ENCODE measurements at places on chromosomes 2 and 18.

GRCh38 chr2:149027590-149028250 is 10.8 kb upstream of the LYPD6B start:
- DNase-seq: no peak

DNA sequence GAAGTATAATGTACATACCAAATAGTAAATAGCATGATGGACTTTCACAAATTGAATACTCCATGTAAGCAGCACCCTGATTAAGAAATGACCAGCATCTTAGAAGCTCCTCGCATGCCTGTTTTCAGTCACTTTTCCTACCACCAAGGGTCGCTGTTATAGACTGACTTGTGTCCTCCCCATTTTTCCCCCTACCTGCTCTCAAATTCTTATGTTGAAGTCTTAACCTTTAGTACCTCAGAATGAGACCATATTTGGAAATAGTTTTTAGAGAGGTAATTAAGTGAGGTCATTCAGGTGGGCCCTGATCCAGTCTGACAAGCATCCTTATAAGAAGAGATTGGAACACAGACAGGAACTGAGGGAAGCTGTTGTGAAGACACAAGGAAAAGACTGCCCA is 125.9 kb downstream of the LYPD6 start:
- DNase-seq: no peak

GRCh38 chr2:191383486-191383885 is 138.3 kb downstream of the MYO1B start:
- DNase-seq: no peak

GRCh38 chr2:44652701-44653100 is 288.8 kb upstream of the SIX3 start:
- DNase-seq: no peak

DNA sequence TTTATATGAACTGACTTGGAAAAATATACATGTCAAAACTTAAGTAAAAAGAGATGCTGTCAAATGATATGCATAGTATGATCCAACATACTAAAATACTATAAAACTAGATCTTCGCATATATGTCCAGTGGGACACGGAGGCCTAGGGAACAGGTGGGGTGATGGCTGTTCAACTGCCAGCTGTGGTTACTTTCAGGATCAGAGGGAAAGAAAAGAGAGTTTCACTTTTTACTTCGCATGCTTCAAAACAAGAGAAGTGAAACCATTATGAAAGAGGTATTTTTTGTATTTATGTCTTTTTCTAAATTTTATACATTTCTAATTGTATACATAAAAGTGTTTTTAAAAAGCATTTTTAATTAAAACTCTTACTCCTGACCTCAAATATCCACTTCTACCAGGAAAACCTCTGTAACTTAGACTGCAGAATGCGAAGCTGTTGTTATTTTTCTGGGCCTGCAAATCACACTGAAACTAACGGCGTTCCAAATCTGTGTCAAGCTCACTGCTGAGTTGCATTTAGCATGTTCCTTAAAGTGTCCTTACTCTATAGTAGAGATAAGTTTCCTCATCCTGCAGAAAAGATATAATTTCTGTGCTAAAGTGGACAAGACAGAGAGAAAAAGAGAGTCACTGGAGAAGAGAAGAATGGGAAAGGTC is 97.8 kb upstream of the SLC35G4 start:
- no peak for DNase-seq

GRCh38 chr18:78496079-78496478 is 483.5 kb upstream of the SALL3 start:
- DNase-seq: no peak

- DNase-seq: no peak
Observed at GRCh38 chr2:33784488-33784887, 185.4 kb upstream of the FAM98A start.

DNA sequence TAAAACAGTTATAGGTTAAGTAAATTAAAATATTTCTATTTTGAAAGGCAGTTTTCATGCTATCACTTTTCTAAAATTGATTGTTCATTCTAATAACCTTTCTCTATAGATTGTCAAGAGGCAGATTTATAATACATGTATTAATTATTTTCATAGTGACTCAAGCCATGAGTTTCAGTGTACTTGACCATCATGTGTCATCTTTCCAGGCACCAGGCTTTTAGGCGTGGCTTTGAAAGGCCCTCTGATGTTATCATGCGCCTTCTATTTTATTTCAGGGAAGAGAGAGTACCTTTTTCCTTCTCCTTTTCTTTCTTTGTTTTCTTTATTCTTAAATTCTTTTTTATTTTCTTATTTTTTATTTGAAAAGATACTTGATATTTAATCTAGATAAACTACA is 128.3 kb upstream of the ETAA1 start:
- DNase-seq: no peak

DNA sequence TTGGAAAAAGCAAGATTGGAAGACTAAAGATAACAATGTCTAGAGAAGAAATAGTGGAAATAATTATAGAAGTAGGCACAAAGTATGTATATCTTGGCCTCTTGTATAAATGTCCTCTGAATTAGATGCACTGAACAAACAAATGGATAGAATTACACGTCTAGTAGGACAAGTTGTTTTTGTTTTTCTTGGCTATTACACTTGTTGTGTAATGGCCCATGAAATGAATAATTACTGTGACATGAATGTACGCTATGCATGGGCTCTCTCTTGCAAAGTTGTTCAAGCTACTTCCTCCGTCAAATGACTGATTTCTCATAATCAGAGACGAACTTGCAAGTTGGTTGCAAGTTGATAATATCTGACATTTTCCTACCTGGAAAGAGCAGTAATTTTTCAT is 126.2 kb downstream of the PDE1A start:
- DNase-seq: no peak

DNA sequence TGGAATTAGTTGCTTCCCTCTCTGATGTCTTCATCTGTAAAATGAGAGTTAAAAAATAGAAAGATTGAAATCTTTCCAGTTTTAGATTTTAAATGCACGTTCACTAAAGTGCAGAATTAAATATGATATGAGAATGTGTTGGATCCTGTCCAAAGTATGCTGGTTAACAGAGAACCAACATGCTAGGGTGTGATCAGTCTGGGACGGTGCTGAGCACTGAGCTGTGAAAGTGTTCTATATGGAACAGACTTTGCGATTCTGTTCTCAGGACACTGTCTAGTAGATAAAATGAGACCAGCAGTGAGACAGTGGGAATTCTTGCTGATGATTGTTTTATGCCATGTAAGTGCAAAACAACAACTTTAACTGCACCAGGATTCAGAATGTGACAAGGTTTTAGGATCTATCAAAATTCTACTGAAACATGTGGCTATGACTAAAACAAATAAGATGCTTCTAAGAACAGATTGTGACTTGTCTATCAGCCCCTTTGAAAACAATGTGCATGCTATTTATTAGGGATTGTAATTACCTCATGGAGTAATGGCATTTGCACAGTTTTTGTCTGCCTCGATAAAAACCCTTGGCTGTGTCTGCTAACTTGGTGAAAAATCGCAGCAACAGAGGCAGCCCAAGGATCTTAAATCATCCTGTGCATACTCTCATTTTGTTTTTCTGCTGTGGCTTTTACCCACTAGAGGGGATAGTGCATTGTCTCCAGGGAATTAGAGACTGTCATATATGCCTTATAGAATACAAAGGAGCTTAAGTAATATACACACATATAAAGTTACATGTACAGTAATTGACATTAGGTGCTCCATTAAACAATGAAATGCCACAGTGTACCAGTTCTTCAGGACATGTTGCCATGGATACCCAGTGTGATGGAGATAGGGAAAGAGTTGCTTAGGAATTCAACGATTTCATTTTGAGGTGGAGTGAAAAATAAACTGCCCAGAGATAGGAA is 55.1 kb downstream of the MAP3K20 start:
- no peak for DNase-seq

- no peak for DNase-seq
Observed at GRCh38 chr2:118148133-118148532, 59.9 kb downstream of the INSIG2 start.

- DNase-seq: peak; percentile 45
Observed at GRCh38 chr2:69013142-69013839, at the start of gene ANTXR1. Gene ANTXR1, plus strand, starts transcription at chr2:69013179. Its CDS starts 321 bp downstream, at chr2:69013500.

DNA sequence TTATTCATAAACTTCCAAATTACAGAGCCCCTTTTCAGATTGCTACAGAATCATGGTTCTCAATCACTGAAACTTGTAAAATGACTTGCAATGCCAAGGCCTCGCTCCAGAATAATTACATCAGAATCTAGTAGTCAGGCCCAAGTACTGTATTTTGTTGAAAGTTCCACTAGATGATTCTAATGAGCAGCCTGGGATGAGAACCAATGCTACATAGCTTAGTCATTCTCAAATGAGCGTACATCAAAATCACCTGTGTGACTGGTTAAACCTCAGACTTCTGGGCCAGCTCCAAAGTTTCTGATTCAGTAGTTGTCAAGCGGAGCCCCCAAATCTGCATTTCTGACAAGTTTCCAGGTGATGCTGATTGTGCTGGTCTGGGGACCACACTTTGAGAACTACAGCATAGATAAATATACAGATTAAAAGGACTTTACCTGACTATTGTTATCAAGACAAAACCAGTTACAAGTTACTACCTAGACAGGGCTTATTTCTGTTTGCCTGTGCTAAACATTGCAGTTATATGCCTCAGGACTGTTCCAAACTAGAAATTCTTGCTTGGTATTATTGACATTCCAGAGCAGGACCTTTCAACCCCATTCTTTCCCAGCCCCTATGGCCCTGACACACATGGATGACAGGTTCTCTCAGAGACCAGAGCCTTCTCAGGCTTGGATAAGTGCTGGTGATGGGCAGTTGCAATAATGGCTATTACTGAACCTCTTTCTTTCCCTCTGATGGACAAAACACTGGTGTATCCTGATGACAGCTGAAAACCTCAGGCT is 83.1 kb downstream of the UPP2 start:
- no peak for DNase-seq

- peak; percentile 59 for DNase-seq
Observed at GRCh38 chr2:203583701-203584100, 48.6 kb upstream of the RAPH1 start.
